HS-27A (cell line): ENCODE measurements at places on chromosomes 7 and 10.

- DNase-seq, result no peak
These were observed 40.9 kb downstream of the MTURN start for GRCh38 chr7:30175636-30176147.

- no peak for DNase-seq
These were observed 408.2 kb upstream of the ADARB2 start for GRCh38 chr10:2145491-2145890.

- DNase-seq, result no peak
These were observed 8.5 kb upstream of the TMEM270 start for GRCh38 chr7:73852500-73852899.

- no peak for DNase-seq
These were observed 798.5 kb upstream of the IGFBP3 start for GRCh38 chr7:46719616-46720015.

GRCh38 chr10:83680470-83680891 is 458.8 kb upstream of the GHITM start:
- no peak for DNase-seq

- no peak for DNase-seq
These were observed 61.4 kb upstream of the NAMPT start for GRCh38 chr7:106346167-106346677.

DNA sequence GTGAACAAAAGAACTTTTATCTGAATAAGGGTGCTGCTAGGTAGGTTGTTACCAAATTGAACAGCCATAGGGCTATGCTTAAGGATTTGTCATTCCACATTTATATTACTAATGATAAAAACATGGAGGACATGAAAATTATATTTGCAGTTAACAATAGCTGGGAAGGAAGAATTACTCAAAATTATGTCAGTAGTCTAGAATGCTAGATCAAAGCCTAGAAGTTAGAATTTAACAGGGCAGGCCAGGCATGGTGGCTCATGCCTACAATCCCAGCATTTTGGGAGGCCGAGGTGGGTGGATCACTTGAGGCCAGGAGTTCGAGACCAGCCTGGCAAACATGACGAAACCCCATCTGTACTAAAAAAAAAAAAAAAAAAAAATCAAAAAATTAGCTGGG is 9.4 kb downstream of the STK17A start:
- no peak for DNase-seq

DNA sequence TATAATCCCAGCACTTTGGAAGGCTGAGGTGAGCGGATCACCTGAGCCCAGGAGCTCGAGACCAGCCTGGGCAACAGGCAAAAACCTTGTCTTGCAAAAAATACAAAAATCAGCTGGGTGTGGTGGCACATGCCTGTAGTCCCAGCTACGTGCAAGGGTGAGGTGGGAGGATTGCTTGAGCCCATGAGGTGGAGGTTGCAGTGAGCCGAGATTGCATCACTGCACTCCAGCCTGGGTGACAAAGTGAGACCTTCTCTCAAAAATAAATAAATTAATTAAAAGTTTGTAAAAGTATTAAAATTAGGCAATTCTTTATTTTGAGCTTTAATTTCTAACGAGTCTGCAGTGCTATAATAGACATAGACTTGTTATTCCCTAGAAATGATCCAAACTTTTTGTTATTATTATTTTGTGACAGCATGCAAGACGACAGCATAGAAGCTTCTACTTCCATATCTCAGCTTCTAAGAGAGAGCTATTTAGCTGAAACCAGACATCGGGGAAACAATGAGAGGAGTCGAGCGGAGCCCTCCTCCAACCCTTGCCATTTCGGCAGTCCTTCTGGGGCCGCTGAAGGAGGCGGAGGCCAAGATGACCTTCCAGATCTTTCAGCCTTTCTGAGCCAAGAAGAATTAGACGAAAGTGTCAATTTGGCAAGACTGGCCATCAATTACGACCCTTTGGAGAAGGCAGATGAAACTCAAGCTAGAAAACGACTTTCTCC is 11.9 kb downstream of the MYPN start:
- no peak for DNase-seq

GRCh38 chr7:100577507-100577906 is 3.8 kb upstream of the SAP25 start:
- DNase-seq, result no peak

DNA sequence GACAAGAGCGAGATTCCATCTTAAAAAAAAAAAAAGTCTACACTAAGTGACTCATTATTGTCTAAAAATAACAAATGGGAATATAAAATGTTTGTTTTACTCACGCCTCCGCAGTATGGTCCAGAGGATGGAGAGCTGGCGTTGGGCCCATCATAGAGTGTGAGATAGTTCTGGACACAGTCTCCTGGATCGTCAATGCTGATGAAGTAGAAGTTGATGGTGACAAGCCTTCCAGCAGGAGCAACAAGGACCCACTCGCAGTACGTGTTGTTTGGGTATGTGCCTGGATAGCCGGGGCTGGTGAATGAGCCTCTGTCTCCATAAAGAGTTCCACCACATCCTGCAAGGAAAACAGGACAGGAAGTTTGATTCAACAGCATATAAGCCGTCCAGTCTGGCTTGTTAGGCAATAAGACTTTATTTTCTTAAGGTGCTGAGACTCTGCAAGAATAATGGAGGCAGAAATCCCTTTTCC is 11.5 kb upstream of the RSU1 start:
- DNase-seq, result no peak

- DNase-seq, result no peak
These were observed 101.1 kb downstream of the PLXNA4 start for GRCh38 chr7:132475037-132475668.

DNA sequence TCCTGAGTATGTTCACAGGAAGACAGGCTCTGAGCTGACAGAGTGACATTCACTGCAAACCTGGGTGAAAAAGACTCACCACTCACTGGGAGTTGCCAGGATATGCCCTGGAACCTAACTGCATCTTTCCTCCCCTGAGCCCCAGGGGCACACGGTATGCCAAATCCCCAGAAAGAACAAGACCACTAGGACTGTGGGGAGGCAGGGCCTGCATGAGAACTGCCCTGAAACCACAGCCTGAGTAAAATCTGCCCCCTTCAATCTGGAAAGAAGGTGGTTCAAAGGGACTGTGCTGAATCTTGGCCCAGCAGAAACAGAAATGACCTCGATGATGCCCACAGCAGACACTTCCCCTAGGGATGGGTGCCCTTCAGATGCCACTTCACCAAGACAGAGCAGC is 6.5 kb downstream of the FAM53B start:
- DNase-seq, result no peak

- DNase-seq, result no peak
These were observed 79.0 kb upstream of the TMEM168 start for GRCh38 chr7:112869111-112869774.

DNA sequence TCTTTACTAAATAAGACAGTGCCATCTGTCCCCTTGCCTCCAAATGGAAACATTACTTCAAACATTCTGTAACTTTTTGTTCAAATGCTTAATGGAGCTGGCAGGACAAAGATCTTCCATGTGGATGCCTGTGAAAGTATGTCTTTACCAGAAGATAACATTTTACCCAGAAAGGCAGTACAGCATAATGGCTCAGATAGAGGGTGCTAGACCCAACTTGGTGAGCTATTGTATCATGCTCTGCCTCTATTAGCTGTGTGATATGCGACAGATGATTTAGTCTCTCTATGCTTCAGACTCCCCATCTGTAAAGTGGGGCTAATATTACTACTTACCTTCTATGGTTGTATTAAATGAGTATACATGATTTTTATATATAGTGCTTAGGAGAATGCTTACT is 8.8 kb upstream of the SMKR1 start:
- no peak for DNase-seq

DNA sequence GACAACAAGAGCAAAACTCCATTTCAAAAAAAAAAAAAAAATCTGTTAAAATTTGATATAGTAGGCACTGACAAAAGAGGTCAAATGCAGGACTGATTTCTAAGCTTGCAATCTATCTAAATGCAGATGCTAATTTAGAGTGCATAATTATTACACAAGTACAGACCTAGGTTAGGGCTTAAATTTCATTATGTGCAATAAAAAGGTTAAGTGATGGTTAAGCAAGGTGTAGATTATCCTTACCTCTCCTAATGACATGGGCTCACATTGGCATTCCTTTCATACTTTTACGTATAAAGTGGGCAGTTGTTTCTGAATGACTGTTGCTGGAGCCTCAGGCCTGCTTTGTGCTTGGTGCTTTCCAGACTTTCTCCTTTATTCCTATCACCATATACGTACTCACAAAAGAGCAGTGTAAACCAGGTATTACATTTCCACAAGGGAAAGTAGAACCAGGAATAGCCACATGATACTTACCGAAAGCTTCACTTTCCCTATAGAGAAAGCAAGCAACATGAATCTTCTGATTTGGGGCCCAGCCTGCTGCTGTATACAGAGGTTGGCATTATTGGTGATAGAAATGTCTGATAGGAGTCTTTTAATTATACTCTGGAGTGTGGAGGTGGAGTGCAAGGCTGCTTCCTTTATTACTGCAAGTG is 2.2 kb upstream of the CHCHD1 start:
- no peak for DNase-seq

- DNase-seq, result no peak
These were observed 179.6 kb downstream of the ZMYND11 start for GRCh38 chr10:314871-315270.

- no peak for DNase-seq
These were observed 349.1 kb downstream of the RPS24 start for GRCh38 chr10:78382772-78383171.

GRCh38 chr7:78172267-78172757 is 373.7 kb downstream of the PHTF2 start:
- no peak for DNase-seq

DNA sequence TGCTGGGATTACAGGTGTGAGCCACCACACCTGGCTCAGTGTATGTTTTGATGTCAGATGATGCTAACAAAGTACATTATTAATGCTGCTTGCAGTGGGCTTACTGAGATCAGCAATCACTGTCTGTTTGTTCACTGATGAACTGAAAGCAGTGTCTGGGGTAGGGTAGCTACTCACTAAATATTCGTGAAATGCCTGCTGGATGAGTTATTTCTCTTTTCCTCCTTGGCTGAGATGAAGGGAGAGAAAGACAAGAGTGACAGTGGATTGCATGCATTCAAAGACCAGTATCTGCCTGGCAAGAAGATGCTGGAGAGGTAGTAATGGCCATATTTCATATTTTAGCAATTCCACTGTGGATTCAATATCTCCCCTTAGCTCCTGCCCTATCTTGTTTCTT is 32.3 kb downstream of the FAM107B start:
- DNase-seq, result no peak

- DNase-seq, result no peak
These were observed 218.7 kb downstream of the ABCA13 start for GRCh38 chr7:48389977-48390376.

DNA sequence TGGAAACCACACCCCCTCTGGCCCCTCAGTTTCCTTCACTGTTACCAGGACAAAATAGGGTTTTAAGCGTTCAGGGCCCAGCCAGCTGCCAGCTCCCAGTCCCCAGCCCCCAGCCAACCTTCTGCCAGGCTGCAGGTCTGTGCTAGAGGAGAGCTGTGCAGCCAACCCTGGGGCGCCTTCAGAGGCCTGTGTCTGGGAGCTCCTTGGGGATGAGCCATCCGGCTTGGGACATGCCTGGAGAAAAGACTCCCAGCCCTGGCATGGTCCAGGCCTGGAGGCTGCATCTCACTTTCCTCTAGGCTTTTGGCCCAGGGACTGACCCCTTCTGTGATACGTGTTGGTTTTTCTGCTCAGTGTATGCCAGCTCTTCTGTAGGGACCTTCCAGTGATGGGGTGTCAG is 487.6 kb upstream of the MGMT start:
- no peak for DNase-seq

DNA sequence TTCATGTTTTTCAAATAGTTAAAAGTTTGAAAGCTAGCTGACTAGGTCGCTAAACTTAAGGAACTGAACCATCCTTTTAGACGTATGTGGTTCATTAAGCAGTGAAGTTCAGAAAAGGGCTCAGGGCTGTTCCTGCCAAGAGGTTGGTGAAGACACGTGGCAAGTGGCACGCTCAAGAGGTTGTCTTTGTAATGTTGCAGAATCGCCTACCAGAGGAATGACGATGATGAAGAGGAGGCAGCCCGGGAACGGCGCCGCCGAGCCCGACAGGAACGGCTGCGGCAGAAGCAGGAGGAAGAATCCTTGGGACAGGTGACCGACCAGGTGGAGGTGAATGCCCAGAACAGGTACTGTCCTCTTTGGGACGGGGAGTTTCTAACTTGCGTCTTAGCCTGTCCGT is 57.8 kb upstream of the AGBL3 start:
- DNase-seq, result no peak

- no peak for DNase-seq
These were observed 1.8 kb downstream of the NPS start for GRCh38 chr10:127550861-127551260.

DNA sequence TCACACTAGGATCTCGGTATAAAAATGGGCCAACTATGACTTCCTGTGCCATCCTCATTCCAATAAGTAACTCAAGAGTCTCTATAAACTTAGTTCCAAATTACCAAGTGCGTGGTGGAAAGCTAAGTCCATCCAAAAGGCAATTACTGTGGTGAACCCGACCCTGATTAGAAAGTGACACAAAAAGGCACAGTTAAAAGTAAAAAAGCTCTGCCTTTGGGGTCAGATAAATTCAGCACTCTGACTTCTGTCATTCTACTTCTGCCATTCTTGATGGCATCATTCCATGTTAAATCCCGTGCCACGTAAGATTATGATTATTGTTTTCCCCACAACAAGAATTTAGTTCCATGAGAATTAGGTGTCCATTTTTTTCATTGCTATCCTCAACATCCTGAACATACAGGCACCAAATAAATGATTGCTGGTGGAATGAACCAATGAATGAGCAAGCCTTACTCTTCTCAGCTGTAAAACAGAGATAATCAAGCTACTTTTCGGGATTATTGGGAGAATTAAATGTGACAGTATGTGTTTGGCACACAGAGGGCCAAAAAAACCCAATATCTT is 877 bp downstream of the NCOA4 start:
- no peak for DNase-seq

GRCh38 chr10:99370993-99371392 is 41.8 kb downstream of the CNNM1 start:
- no peak for DNase-seq

GRCh38 chr10:77896058-77896457 is 30.5 kb downstream of the DLG5 start:
- no peak for DNase-seq

DNA sequence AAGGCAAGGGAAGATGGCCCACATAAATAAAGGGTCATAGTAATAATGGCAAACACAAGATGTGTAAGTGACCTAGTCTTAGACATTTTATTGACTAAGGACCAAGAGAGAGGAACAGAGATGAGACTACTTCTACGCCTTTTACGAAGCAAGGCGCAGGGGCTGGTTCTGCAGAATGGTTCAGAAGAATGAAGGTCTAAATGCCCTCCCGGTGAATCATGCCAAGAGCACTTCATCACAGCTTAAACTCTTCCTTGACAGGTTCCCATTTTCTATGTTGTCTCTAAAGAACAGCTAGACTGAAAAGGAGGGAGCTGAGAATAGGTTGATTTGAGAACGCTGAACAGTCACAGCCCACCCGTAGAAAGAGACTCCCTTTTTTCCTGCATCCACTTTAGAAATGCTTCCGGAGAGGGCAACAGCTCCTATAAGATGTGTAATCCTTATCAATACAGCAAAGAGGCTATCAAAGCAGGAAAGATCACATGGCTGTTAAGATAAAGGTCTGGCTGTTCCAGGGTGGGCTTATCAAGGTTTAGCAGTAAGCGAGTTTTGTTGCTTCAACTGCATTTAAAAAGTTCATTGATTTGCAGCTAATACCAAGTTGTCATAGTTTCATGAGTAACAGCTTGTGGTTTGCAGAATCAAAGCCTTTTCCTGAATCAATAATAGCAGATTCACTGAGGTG is 93.4 kb upstream of the AUTS2 start:
- no peak for DNase-seq

- no peak for DNase-seq
These were observed 188.3 kb downstream of the CHCHD3 start for GRCh38 chr7:132893560-132893959.

GRCh38 chr7:87458148-87458547 is 17.3 kb downstream of the ABCB4 start:
- DNase-seq, result no peak
